ENCODE measurements at places on chromosomes 4 and X. TPM values are rescaled to one million over a fixed set of nuclear protein-coding genes. Genes with fewer than 3 reads are reported as not detected.

Gene CXCL8
- 8.5 TPM for total RNA-seq

Gene TRPC5OS
- total RNA-seq: not detected

Gene CT83
- total RNA-seq: not detected

Gene APBB2
- 41.4 TPM for total RNA-seq

Gene HSFX4
- total RNA-seq: not detected

Data from nasal cavity respiratory epithelium epithelial cell of viscerocranial mucosa (primary cell).